ENCODE measurements at places on chromosomes 11 and 22. TPM values are rescaled to one million over a fixed set of nuclear protein-coding genes. Genes with fewer than 3 reads are reported as not detected.
A peak's percentile ranks its signal among the peaks of the same experiment; 100 is the strongest.

TYR gene
- total RNA-seq, result not detected

USP2 gene
- 38.9 TPM for total RNA-seq

PNPLA3 gene
- total RNA-seq, result not detected

- DNase-seq, result peak; percentile 38
These were observed 41.2 kb downstream of the MYEOV start for GRCh38 chr11:69335007-69335780.

DNA sequence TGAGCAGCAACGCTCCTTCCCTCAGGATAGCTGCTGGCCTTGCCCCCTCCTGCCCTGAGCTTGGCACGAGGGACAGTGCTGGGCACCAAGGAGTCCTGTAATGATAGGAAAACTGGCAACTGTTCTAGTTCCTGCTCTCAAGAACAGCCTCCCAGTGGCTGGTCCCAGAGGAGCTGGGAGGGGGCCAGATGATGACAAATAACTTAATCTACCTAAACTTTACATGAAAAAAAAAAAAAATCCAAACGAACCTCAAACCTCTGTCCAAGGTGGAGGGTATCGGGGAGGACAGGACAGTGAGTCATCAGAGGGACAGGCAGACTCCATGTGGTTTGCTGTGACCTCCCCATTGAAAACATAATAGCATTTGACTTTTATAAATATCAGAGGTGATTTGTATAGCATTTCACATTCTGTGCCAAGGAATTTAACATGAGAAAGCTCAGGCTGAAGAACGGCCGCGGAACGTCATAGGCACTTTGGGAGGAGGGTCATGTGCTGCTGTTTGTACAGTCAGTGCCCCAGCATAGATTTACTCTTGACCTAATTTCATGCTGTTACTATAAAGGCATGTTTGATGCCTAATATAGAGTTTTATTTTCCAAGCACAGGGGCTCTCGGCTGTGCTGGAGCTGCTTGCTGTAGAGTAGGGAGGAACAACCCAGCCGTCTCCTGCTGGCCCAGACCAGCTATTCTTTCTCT is 98.2 kb upstream of the NNMT start:
- DNase-seq, result peak; percentile 90

- DNase-seq, result no peak
These were observed 12.3 kb downstream of the MPEG1 start for GRCh38 chr11:59200423-59200746.

GRCh38 chr11:77771135-77771534 is 49.4 kb downstream of the RSF1 start:
- no peak for DNase-seq

GRCh38 chr11:77249427-77249826 is 52.1 kb downstream of the GDPD4 start:
- no peak for DNase-seq

GRCh38 chr11:65552388-65552951 is 5.7 kb downstream of the LTBP3 start:
- no peak for DNase-seq

GRCh38 chr11:45141171-45141570 is 5.3 kb upstream of the PRDM11 start:
- no peak for DNase-seq

DNA sequence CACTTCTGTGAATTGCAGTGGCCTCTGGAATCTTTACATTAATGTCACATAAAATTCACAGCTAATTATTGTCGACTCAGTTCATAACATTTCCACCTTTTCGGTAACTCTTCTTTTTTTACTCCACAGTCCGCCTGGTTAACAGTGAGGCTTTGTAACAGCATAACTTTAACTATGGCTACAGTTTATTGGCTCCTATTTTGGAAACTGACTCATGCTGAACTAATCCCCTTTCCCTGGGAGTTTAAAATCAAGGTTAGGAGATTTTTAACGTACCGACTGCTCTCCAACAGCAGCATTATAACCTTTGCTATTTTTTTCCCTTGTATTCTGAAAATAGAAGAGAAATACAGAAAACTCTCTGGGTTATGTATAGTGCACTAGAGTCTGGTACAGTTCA is 3.2 kb upstream of the POGLUT3 start:
- DNase-seq, result no peak
